ENCODE measurements at places on chromosomes 11 and 22.

GRCh38 chr22:25159028-25159427 lies 40.6 kb upstream of the CRYBB3 start:
- DNase-seq = no peak

DNA sequence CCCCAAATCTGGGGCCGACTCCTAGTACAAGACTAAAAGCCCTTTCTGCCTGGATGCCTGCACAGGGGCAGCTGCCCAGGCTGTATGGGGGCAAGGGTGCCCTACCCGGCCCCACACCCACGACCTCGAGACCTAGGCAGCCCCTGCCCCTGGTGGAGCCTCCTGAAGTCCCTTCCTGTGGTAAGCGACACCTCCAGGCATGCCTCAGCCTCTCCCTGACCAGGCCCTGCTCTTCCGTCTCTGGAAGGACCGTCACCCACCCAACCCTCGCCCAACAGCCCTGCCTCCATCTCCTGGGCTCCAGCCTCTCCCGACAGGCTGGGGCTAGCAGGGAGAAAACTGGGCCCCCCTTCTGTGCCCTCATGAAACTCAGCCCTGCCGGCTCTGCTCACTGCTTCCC lies 22.8 kb upstream of the PPARA start:
- no peak for DNase-seq

- DNase-seq = no peak
Measured at GRCh38 chr11:8527939-8528338, 66.1 kb downstream of the STK33 start.

DNA sequence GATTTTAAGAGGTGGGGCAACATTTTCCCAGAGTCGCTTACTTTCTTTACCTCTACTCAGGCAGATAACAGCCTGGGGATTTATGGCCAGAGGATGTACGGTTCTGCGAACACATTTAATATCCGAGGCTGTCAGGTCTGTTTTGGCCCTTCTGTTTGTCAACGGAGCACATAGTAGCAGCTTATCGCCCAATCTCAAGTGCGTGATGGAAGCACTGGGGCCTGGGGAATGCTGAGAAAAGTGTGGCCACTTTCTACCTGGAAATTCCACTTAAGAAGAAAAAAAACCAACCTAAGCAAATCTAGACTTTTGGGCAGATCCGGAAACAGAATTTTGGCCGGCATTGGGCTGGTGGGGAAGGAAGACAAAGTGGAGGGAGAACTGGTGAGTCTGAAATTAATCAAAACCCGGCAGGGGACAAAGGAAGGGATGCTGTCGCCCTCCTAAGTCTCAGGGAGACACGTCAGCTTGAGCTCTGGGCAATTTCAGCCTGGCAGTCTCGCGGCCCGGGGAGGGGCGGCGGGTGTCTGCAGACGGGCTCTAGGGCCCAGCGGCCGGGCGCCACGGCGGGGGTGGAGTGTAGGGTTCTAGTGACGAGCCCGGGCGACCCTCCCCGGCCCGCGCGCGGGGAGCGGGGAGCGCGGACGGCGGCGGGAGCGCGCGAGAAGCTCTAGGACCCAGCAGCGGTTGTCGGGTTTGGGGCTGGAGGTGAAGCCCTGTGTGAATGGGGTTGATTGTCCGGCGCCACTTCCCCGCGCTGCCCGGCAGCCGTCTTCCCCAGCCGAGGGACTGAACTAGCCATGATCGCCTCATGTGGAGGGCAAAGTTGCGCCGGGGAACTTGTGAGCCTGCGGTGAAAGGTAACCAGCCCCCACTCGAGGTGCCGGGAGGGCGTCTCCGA lies at the start of gene AMOTL1:
Gene AMOTL1, plus strand, starts transcription at position 656 of the 901 bp plus-strand sequence. Its CDS starts 156 bp downstream, at position 812.
- peak; percentile 93 for DNase-seq

- no peak for DNase-seq
Measured at GRCh38 chr22:42887523-42888507, 30.7 kb upstream of the ARFGAP3 start.

DNA sequence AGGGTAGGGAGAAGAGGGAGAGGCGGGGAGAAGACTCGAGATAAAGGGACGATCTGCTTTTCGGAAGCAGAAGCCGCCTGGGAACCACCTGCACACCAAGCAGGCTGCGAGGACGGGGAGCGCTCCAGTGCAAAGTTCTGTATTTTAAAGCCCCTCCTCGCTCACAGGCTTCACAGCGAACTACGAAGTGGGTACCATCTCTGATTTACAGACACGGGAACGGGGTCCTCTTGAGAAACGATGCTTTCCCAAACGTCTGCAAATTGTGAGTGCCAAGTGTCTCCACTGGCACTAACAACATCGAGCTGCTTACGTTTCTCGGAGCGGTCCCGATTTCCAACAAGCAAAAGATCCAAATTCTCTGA lies 700 bp upstream of the STX3 start:
- no peak for DNase-seq

- DNase-seq = no peak
Measured at GRCh38 chr11:33307984-33308383, 50.8 kb downstream of the HIPK3 start.

- DNase-seq = no peak
Measured at GRCh38 chr11:62621027-62621566, 689 bp downstream of the B3GAT3 start.

DNA sequence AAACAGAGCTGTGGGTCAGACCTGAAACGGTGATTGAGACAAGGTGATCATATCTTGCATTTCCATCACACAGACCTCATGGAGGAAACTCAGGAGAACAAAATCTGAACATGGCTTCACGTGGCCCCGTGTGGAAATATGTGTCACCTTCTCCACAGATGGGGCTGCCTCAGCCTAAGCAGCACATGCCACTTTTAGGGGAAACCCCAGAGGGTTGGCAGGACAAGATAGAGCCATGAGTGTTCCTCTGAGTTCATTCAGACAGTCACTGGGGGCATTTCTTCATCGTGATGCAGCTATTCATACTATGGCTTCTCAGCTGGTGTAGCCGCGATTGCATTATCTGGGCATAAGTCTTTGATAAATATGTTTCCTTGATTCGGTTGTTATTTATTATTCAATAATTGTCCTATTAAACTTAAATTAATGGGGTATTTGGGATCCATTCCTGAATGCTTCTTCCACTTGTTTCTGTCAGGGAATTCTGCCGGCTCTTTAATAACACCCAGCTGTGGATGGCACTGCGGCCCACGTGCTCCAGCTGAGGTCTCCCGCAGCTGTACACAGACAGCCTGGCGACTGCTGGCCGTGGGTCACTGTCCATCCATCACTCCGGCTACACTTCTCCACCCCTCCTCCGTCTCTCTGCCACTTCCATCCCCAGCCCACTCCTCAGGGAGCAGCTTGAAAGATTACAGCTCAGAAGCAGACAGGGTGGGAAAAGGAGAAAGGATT lies 485.1 kb downstream of the OPCML start:
- DNase-seq = no peak

DNA sequence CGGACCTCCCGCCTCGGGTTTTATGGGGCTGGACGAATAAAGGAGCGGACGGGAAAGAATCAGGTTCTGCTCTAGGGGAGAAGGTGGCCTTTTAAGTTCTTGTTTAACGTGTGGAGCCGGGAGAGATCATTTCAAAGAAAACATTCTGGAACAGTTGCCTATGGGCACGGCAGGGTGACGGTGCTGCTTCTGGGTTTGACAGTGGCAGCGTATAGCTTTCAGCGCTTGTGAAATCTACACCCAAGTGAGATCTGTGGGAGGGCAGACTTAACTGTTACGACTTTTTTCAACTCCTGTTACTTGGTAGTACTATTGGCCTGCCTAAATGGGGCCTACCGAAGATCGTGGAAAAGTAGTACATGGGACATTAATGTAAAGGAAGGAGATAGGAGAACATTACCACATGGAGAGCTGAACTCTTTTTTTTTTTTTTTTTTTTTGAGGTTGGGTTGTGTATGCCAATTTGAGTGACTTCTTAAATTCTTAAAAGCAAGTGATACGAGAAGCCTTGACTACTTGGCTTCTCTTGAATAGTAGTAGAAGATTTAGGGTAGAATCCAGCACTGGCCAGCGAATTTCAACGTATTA lies 743 bp downstream of the USP47 start:
- DNase-seq = peak; percentile 69

GRCh38 chr11:3853545-3853842 lies 2.0 kb upstream of the STIM1 start:
- no peak for DNase-seq

GRCh38 chr11:62401356-62401755 lies 17.5 kb upstream of the SCGB1A1 start:
- no peak for DNase-seq

DNA sequence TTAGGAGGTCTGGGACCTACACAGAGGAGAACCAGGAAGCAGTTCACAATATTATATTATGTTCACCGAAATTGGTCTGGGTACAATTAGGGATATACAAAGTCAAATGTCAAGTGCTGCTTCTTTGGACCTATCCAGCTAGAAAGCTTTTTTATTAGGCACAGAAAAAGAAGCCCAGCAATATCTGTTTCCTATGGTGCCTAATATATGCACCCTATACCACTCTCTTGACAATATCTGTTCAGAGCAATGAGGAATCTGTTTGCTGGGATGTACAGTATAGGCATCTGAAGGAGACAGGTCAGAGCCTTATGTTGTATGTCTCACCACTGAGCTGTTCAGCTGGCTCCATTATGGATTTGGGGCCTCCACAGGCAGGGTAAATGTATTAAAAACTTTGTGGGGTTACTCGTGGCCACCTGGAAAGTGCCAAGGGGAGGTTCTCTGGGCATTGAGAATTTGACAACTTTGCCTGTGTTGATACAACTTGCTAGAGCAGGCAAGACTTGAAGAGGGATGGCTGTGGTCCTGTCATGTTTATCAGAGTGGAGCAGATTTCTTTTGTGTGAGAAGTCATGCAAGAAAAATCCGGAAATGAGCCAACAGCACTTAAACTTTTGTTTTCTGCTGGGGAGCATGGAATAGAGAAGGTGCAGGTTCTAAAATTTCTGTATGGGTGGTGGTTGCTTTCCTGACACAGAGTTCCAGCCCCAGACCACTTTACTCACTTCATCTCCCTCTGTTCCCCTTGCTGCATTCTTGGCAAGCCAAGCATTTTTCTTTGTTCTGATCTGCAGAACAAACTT lies 10.1 kb downstream of the STIM1 start:
- DNase-seq = no peak

- no peak for DNase-seq
Measured at GRCh38 chr11:4049006-4049405, 45.6 kb upstream of the RRM1 start.

DNA sequence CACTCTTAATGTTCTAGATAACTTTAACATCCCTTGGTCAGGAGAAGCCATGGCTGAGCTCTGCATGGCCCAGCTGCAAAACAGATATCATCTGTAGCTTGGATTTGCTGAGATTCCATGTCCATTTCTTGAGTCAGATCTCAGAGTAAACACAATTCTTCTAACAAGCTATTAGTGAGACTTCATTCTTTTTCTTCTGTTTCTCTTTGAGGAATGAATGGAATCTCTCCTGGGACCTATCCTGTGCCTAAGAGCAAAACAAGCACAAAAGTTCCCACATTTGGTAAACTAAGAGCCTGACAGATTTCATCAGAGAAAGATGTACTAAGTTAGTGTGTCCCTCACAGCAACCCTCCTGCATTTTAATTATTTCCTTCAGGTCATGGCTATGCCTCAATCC lies 142.8 kb downstream of the MAML2 start:
- no peak for DNase-seq

GRCh38 chr11:129950101-129951091 lies 52.2 kb downstream of the PRDM10 start:
- peak; percentile 63 for DNase-seq

GRCh38 chr11:69401715-69402114 lies 79.7 kb upstream of the LINC01488 start:
- no peak for DNase-seq

DNA sequence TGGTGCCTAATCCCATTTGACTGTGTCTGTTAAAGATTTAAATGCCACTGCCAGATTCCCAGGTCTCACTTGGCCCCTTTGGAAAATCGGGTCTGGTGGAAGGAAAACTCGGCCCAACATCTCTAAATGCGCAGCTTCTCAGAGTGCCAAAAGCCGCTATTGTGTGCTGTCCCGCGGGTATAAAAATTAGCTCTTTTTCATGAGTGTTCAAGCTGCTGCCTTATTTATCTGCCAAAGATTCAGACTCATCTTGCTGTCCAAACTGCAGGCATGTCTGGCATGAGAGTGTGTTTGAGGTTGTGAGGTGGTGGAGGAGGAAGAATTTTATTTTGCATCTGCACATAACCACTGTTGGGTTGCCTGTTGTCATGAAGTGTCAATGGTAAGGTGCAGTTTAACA lies 91.4 kb downstream of the NELL1 start:
- DNase-seq = no peak

GRCh38 chr22:33792832-33793231 lies 127.4 kb downstream of the LARGE1 start:
- no peak for DNase-seq

GRCh38 chr11:95897731-95898130 lies 26.2 kb downstream of the MTMR2 start:
- DNase-seq = no peak

GRCh38 chr11:112366777-112367176 lies 106.1 kb upstream of the PLET1 start:
- no peak for DNase-seq

- no peak for DNase-seq
Measured at GRCh38 chr11:45163956-45164575, 17.6 kb downstream of the PRDM11 start.

- DNase-seq = no peak
Measured at GRCh38 chr11:24760681-24761080, 263.8 kb downstream of the LUZP2 start.

GRCh38 chr22:46574993-46575910 lies 37.8 kb upstream of the CELSR1 start:
- DNase-seq = no peak

- no peak for DNase-seq
Measured at GRCh38 chr22:39384750-39385480, 14.7 kb upstream of the TAB1 start.

- DNase-seq = no peak
Measured at GRCh38 chr11:5368502-5369043, 15.0 kb upstream of the OR51M1 start.

GRCh38 chr11:34633990-34634693 lies 13.2 kb downstream of the EHF start:
- DNase-seq = no peak

GRCh38 chr11:102596578-102596977 lies 28.6 kb downstream of the MMP20 start:
- DNase-seq = no peak

- no peak for DNase-seq
Measured at GRCh38 chr22:28538922-28539321, 140.7 kb downstream of the TTC28 start.

GRCh38 chr11:123654566-123655081 lies at the start of gene SCN3B:
Gene SCN3B, minus strand, starts transcription at chr11:123654624. Its CDS starts 823 bp downstream, at chr11:123653801.
- no peak for DNase-seq

GRCh38 chr22:24431309-24432034 lies 4.1 kb downstream of the ADORA2A start:
- no peak for DNase-seq

- DNase-seq = no peak
Measured at GRCh38 chr11:78415338-78415737, 2.3 kb downstream of the GAB2 start.

GRCh38 chr22:37822079-37822833 lies 926 bp upstream of the GALR3 start:
- no peak for DNase-seq

GRCh38 chr22:37906364-37907008 lies 389 bp downstream of the MICALL1 start:
- DNase-seq = no peak

GRCh38 chr11:67420147-67420645 lies 4.7 kb downstream of the CARNS1 start:
- no peak for DNase-seq

- DNase-seq = no peak
Measured at GRCh38 chr11:132865623-132866022, 666.7 kb downstream of the OPCML start.

GRCh38 chr11:30009060-30009459 lies 7.8 kb downstream of the KCNA4 start:
- no peak for DNase-seq

GRCh38 chr11:88508759-88509581 lies 171.4 kb upstream of the CTSC start:
- DNase-seq = no peak

Measured in right atrium auricular region (tissue), 2 donors.